ENCODE measurements at places on chromosomes 6 and 20.
A peak's percentile ranks its signal among the peaks of the same experiment; 100 is the strongest.

GRCh38 chr6:19268117-19268516, 569.1 kb upstream of the ID4 start:
- DNase-seq = no peak

DNA sequence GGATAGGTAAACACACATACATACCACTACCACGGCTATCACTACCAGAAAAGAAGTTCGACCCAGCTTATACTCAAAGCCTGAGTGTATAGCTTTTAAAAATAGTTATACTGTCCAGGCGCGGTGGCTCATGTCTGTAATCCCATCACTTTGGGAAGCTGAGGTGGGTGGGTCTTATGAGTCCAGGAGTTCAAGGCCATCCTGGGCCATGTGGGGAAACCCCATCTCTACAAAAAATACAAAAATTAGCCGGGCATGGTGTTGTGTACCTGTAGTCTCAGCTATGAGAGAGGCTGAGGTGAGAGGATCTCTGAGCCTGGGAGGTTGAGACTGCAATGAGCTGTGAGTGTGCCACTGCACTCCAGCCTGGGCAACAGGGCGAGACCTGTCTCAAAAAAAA, 32.9 kb downstream of the NKX2-4 start:
- no peak for DNase-seq

GRCh38 chr6:75933387-75933975, 139.0 kb downstream of the IMPG1 start:
- no peak for DNase-seq

DNA sequence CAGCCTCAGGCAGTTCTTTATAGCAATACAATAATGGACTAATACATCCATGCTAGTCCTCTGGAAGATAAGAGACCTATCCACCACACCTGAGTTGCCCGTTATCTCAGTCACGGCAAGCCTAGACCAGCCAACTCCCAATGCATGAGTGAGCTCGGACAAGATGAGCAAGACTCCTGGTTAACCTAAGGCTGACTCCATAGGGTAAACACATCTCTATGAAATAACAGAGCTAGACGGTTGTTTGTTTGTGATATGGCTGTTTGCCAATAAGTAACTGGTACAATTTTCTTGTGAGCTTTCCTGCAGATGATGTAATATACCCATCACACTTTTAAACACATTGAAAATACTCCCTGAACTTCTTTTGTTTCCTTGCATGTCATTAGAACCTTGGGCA, 70.6 kb upstream of the PHACTR1 start:
- no peak for DNase-seq

GRCh38 chr20:22403632-22404361, 180.6 kb downstream of the FOXA2 start:
- no peak for DNase-seq

- no peak for DNase-seq
Observed at GRCh38 chr20:61321481-61321880, 69.4 kb downstream of the CDH4 start.

- DNase-seq = no peak
Observed at GRCh38 chr6:98686008-98686601, 148.3 kb upstream of the POU3F2 start.

DNA sequence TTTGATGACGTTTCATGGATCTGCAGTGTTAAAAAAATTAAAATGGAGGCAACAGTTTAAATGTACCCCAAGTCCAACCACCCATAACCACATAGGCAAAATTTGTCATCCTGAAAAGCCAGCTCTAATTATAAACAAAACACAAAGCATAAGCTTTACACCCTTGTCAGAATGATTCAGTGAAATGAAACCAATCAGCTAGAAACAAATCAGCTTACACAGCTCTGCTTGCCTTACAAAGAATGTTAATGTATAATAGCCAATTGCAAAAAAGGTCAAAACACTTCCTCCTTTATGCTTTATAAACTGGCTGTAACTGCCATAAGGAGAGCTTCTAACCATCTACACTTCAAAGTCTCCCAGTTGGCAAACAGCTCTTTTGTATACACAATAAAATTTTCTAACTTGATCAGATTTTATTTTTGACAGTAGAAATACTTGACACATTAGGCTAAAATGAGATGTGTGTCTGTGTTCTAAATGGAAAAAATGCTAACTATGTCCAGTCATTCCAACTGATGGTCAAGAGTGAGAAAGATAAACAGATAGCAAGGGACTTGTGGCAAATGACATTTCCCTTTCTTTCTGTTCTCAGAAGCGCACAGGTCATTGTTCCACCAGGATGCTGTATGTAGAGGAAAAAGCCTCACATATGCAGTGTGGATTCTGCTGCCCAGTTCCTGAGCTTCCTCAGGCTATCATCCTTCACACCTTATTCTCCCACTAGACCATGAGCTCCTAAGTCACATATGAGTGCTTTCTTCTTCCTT, 344.3 kb upstream of the ID4 start:
- no peak for DNase-seq

DNA sequence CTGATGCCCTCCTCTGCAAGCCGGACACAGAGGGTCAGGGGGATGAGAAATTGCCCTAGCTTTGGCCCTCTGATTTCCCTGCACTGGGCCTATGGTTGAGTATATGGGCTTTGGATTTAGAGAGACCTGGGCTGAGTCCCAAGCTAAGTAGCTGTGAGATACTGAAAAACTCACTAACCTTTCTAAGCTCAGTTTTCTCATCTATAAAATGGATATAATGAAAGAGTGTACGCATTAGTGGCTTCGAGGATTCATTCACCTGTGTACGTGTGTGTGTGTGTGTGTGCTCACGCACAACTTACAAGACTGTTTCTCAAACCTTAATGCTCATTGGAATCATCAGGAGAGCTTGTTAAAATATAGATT, 12.7 kb upstream of the RBPJL start:
- no peak for DNase-seq

- no peak for DNase-seq
Observed at GRCh38 chr6:19892260-19892659, 55.1 kb downstream of the ID4 start.

DNA sequence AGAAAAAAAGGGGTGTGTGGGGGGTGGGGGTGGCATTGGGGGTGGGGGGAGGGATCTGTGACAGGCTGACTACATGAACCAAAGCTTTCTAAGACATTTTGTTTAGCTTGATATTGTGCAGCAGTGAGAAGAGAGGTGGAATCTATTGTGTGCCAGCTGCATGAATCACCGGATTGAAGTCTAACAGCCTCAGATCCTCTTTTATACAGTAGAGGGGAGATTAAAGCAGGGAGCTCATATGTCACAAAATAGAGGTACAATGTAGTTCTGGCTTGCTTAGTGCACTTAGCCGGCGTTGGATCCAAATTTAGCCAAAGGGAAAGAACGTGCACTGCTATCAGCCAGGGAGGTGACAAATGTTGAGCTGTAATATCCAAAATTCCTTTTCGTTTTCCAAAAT, 404.2 kb upstream of the CITED2 start:
- DNase-seq = no peak

DNA sequence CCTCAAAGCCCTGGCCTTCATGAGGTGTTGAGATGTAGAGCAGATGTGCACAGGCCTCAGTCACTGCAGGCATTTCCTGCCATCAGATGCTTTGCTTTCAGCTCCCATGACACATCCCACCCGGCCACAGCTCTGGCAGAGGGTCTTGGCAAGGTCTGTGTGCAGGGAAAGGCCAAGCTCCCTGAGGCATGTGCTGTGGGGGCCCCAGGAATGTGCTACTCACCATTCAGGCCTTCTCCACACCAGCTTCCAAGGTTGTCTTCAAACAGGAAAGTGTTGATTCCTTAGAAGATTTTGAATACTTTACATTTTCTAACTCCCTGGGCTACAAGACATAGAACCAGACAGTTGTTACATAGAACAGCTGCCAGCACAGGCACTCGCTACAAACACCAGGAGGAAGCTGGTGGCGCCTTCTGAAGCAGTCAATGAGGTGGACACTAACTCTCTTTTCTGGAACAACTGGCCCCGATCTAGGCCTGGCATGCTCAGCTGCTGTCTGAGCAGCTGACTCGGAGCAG, 27.8 kb downstream of the CASS4 start:
- peak; percentile 47 for DNase-seq

- DNase-seq = no peak
Observed at GRCh38 chr6:137191670-137192069, 18.2 kb upstream of the IL22RA2 start.

- DNase-seq = no peak
Observed at GRCh38 chr6:16132909-16133308, 4.0 kb downstream of the MYLIP start.

DNA sequence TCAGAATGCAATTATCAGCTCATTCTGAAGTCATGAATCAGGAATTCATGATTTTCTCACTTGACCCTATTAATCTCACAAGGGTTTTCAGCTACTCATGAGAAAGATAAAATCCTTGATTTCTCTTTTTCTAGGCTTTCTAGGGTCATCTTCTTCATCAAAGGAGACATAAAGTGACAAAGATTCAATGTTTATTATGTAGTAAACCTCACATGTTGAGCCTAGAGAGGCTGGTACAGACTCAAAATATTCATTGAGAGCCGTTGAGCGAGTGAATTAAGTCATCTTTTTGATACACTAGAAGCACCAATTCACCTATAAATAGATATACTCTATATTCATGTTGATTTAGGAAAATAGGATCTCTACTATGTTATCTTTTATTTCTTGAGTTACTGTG, 104.8 kb upstream of the TRAF3IP2 start:
- DNase-seq = no peak

DNA sequence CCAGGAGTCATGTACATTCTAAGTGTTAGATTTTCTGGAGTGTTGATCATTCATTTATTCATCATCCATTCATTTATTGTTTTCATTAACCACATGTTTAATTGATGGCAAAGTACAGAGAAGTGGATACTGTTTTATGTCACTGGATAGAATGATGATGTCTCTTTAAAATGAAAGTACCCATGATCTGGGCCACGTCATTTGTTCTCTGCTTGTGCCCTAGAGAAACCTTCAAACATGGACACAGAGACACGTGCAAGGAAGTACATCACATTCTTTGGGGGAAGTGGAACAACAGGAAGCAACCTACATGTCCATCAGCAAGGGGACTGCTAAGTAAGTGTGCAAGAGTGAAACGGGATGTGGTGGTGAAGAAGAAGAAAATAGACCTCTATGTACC, 75.8 kb upstream of the TSHZ2 start:
- no peak for DNase-seq

GRCh38 chr6:25418454-25419052, 139.4 kb downstream of the CARMIL1 start:
- DNase-seq = no peak

DNA sequence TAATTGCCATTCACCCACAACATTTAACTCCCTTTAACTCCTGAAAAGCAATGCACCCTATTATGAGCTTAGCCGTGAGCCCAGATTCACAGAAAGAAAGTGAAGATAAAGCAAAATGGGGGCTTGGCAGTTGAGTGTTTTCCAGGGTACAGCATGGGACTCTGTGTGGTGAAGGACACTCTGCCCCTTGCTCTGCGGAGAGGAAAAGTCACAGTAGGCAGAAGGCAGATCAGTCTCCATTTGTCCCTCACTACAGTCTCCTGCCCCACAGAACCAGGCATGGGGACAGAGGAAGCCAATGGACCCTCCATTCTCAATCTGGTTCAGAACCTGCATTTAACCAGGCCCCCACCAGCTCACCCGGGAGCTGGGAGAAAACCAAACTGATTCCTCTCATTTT, 30.8 kb upstream of the SH3BGRL2 start:
- DNase-seq = no peak

DNA sequence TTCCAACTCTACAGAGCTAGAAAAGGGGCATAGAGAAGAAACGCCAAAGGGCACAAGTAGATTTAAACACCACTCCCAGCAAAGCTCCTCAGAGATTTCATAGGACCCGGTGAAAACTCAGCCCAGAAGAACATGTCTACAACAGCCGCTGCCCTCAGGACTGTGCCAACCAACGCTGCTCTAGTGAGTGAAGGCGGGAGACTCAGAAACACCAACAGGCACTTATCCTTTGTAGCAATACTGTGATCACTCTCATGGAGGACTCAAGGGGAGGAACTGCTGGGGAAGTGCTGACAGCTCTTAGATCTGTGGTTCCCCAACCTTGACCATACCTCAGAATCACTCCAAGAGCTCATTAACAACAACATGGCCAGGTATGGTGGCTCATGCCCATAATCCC, 39.5 kb downstream of the STAU1 start:
- no peak for DNase-seq

DNA sequence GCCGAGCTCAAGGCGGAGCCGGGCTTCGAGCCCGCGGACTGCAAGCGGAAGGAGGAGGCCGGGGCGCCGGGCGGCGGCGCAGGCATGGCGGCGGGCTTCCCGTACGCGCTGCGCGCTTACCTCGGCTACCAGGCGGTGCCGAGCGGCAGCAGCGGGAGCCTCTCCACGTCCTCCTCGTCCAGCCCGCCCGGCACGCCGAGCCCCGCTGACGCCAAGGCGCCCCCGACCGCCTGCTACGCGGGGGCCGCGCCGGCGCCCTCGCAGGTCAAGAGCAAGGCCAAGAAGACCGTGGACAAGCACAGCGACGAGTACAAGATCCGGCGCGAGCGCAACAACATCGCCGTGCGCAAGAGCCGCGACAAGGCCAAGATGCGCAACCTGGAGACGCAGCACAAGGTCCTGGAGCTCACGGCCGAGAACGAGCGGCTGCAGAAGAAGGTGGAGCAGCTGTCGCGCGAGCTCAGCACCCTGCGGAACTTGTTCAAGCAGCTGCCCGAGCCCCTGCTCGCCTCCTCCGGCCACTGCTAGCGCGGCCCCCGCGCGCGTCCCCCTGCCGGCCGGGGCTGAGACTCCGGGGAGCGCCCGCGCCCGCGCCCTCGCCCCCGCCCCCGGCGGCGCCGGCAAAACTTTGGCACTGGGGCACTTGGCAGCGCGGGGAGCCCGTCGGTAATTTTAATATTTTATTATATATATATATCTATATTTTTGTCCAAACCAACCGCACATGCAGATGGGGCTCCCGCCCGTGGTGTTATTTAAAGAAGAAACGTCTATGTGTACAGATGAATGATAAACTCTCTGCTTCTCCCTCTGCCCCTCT, 1.1 kb downstream of the CEBPB start:
- DNase-seq = no peak

- no peak for DNase-seq
Observed at GRCh38 chr6:1028723-1029122, 283.2 kb upstream of the FOXQ1 start.

GRCh38 chr6:136030131-136030530, 178.6 kb downstream of the PDE7B start:
- DNase-seq = no peak

DNA sequence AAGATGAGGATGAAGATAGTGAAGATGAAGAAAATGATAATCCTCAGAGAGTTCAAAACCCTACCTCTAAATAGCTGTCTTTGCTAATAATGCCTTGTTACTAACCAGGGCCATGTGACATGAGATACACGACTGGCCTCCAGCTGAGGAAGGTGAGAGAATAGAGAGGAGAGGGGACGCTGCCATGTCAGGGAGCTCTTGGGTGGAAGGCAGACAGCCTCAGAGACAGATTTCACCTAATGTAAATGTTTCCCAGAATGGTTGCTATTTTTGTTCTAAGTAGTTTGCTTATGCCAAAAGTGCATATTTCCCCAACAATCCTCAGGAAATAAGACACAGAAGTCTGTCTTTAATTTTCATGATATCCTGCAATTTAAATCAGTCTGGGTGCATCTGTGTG, 138.4 kb downstream of the ELOVL4 start:
- no peak for DNase-seq

GRCh38 chr20:3014662-3015061, 28.8 kb upstream of the GNRH2 start:
- DNase-seq = no peak

GRCh38 chr6:8113131-8113654, 10.8 kb upstream of the EEF1E1 start:
- DNase-seq = no peak
